Stomach (tissue), 19 donors: ENCODE measurements at places on chromosomes 6 and 20. TPM values are rescaled to one million over a fixed set of nuclear protein-coding genes. Genes with fewer than 3 reads are reported as not detected.

GRCh38 chr20:62723768-62724450 lies 15.3 kb downstream of the NTSR1 start:
- no peak for DNase-seq

SOBP gene
- polyA plus RNA-seq, result 3.7 TPM

FOXQ1 gene
- 17.4 TPM for polyA plus RNA-seq

SOX18 gene
- polyA plus RNA-seq, result 6.2 TPM

BRD2 gene
- polyA plus RNA-seq, result 74.4 TPM

DNA sequence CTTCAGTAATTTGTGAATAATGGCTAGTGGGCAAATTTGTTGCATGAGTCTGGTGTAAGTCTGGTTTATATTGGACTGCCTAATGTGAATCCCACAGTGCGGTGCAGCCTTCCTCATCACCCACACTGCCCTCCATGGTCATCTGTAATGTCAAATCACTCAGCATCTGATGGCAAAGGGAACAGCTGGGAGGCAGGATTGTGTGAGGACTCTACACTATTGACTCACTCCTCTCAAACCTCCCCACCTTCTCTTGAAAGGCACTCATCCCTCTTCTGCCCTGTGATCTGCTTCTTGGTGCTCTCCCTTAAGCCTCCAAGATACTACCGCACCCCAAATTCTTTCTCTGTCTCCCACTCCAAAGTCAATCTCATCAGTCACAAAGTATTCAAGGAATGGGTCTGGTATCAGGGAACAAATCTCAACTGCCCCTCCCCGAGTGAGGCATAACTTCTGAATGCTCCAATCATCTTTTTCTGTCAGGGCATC lies 146.0 kb upstream of the BEND6 start:
- no peak for DNase-seq

- no peak for DNase-seq
Observed at GRCh38 chr6:160160929-160161646, 39.5 kb downstream of the SLC22A1 start.

OR2J3 gene
- polyA plus RNA-seq, result not detected

GRCh38 chr6:33993091-33993490 lies 152.8 kb downstream of the GRM4 start:
- no peak for DNase-seq

DNA sequence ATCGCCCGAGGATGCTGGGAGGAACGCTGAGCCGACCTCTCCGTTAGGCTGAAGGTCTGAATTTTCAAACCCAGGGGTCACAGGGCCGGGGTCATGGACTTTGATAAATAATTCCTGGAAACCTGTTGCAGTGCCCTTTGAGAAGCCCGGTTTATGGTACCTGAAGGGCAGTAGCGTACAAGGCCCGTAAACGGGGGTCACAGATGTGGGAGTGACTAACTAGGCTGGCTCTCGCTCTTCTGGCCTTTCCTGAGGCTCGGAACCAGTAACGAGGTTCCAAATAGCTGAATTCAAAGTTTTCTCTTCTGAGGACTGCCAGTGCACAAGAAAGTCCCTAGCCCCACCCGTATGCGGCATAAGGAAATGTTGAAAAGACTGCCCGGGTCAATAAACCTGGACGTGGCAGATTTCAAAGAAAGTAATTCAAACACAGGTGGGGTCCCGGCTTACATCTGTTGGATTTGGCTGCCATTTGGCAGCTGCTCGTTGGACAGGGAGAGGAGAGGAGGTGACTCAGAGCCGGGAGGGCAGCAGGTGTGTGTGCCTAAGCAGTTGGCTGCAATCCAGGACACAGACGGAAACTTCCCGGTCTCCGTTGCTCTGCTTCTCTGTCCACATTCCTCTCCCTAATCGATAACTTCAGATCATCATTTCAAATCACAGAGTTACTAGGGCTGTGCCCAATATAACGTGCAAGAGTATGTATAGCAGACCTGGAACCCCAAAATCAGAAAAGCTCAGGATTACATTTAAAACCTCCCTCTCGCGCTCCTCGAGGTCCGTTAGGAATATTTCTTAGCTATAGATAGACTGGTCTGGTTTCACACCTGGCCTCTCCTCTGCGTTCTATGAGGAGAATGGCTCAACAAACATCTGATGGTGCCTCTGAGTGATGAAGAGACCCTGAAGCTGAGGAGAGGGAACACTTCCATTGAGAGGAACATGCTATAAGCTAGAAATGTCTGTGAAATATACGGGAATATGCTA lies 765 bp upstream of the GMDS start:
- DNase-seq, result peak; percentile 93

DNA sequence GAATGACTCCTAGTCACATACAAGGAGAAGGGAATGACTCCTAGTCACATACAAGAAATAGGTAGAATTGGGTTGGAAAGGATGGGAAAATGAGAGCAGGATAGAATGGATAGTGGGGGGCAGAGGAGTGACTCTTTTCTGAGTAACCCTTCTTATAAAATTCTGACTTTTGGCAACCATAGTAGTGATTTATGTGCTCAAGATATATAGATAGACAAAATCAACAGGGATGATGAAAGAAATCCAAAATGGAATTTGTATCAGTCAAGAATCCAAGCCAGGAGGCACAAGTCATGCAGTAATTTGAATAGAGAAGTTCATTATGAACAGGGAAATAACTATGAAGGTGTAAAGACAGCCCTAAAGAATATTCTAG lies 41.7 kb downstream of the ADAT2 start:
- no peak for DNase-seq

SYNDIG1 gene
- polyA plus RNA-seq, result 1.2 TPM

GRCh38 chr20:10476319-10476724 lies 41.2 kb downstream of the SLX4IP start:
- DNase-seq, result no peak

YIPF3 gene
- 53.2 TPM for polyA plus RNA-seq
